Airway epithelial cell (primary cell): ENCODE measurements at places on chromosomes 12 and 14. TPM values are rescaled to one million over a fixed set of nuclear protein-coding genes. Genes with fewer than 3 reads are reported as not detected.

The ZFHX2 gene
- total RNA-seq = 0.21 and 2.0 TPM in 2 replicates

The PROX2 gene
- not detected in 2 replicates for total RNA-seq

The DBX2 gene
- not detected in 2 replicates for total RNA-seq

The TEDC1 gene
- 25.2 and 37.2 TPM in 2 replicates for total RNA-seq

The CCND2 gene
- 147 and 200 TPM in 2 replicates for total RNA-seq

The DIO2 gene
- under 0.01 TPM in 1 of 2 replicates, not detected in the other for total RNA-seq

The GLIPR1L2 gene
- total RNA-seq = 0.28 and 0.56 TPM in 2 replicates

The COCH gene
- total RNA-seq = 0.42 and 1.0 TPM in 2 replicates

The SDS gene
- total RNA-seq = not detected in 2 replicates

The KDM2B gene
- total RNA-seq = 16.6 and 26.9 TPM in 2 replicates

The MARCHF9 gene
- total RNA-seq = 7.9 and 12.8 TPM in 2 replicates

The TAS2R20 gene
- total RNA-seq = 0.21 TPM in 1 of 2 replicates, not detected in the other

The HECTD4 gene
- 8.6 and 12.8 TPM in 2 replicates for total RNA-seq

The FOXN4 gene
- total RNA-seq = not detected in 2 replicates

The EXOC3L4 gene
- not detected in 2 replicates for total RNA-seq

The USP5 gene
- total RNA-seq = 72.2 and 82.5 TPM in 2 replicates

The TIMELESS gene
- total RNA-seq = 14.2 and 17.8 TPM in 2 replicates

The ACVRL1 gene
- 0.35 TPM in 1 of 2 replicates, not detected in the other for total RNA-seq

The STYK1 gene
- total RNA-seq = 1.2 and 4.1 TPM in 2 replicates

The BRMS1L gene
- 4.7 and 7.0 TPM in 2 replicates for total RNA-seq

The MYF5 gene
- not detected in 2 replicates for total RNA-seq

The SAMD4A gene
- 5.0 and 7.3 TPM in 2 replicates for total RNA-seq

The TCTN2 gene
- total RNA-seq = 4.0 and 4.7 TPM in 2 replicates

The TMEM260 gene
- 5.8 and 8.2 TPM in 2 replicates for total RNA-seq

The ACOT6 gene
- total RNA-seq = 0.28 TPM in 1 of 2 replicates, not detected in the other
